Activated CD8-positive, alpha-beta memory T cell treated with anti-CD3 and anti-CD28 coated beads, Interleukin-2, amount 50 U/mL, for 48 hours (primary cell): ENCODE measurements at places on chromosomes 3 and 15.

- DNase-seq, result no peak
Measured at GRCh38 chr3:116423945-116424344, 21.3 kb downstream of the LSAMP start.

DNA sequence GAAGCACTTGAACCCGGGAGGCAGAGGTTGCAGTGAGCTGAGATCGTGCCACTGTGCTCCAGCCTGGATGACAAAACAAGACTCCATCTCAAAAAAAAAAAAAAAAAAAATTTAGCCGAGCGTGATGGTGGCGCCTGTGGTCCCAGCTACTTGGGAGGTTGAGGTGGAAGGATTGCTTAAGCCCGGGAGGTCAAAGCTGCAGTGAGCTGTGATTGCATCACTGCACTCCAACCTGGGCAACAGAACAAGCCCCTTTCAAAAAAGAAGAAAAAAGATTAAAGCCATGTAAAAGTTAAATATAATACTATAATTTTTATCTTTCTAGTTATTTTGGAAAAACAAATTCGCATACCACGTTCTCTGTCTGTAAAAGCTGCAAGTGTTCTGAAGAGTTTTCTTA, 61.9 kb upstream of the SKIL start:
- DNase-seq, result no peak

- DNase-seq, result peak; percentile 34
Measured at GRCh38 chr3:38588371-38588971, 61.0 kb downstream of the SCN5A start.

DNA sequence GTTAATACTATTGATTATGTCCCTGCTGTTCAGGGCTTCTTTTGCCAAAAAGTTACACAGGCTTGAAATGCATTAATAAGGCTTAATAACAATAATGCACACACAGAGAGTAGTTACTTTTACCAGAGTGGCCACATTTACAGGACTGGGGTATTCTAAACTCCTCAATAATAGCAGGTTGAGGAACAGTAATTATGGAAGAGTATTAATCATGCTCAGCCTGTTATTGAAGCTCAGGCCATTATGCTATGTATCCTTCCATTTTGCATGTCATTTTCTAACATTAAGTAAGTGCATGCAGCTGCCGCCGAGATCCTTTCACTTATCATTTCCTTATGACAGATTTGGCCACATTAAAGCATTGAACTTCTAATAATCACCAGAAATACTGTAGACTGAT, 5.7 kb downstream of the ARRDC4 start:
- no peak for DNase-seq

- DNase-seq, result no peak
Measured at GRCh38 chr3:112074616-112075497, 11.3 kb upstream of the C3orf52 start.
